ENCODE measurements at places on chromosomes 1 and 21. TPM values are rescaled to one million over a fixed set of nuclear protein-coding genes. Genes with fewer than 3 reads are reported as not detected.

Gene NUF2
- 10.1 TPM for total RNA-seq

Gene FCAMR
- not detected for total RNA-seq

DNA sequence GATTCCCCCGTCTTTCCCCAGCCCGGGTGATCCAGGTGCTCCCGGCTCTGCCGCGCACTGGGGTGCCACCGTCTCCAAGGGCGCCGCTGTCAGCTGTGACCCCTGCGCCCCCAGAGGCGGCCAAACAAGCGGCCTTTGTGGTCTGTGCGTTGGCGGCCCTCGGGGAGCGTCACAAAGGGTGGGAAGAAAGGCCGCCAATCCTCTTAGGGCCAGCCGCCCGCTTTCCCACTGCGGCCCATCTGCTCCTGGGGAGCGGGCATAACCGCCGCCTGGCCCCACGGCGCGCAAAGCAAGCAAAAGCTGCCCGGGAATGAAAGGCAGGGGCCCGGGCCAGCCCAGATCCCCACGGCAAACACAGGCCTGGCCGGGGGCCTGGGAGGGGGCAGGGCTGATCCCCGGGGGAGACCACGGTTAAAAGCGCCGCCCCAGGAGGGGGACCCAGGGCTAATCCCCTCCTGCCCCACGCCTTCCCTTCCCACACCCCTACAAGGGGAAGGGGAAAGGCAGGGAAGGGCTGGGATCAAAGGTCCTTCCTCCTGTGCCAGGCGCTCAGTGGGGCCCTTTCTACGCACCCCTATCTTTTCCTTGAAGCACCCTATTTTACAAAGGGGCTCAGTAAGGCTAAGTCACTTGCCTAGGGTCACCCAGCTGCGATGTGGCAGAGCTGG, 24.0 kb downstream of the C1QB start:
- H3K36me3 ChIP-seq = no peaks in the 10 kb centered on the region
- peaks cover 25% of the 10 kb centered on the region for H3K4me1 ChIP-seq
- no peak overlapping the region for H3K27ac ChIP-seq
- peaks cover 17% of the 10 kb centered on the region for H3K27me3 ChIP-seq

DNA sequence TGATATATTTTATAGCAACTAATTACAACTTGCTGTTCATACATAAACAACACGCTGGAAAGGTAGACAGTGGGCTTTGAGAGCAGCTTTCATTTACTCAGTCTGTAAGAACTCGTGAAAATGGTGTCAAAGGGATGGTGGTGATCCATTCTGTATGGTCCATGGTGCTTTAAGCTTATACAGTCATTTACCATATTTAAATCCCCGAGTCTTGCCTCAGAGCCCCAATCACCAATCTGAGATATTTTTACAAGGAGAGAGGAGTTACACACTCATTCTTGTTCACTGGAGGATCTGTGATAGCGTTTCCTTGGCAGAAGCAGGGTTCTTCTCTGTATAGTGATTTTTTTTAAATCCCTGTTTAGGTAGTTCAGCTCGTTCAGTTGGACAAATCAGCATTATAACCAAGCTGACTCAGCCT, 694.6 kb downstream of the USP25 start:
- peak overlapping the region; percentile 68 for H3K27ac ChIP-seq
- no peaks in the 10 kb centered on the region for H3K4me1 ChIP-seq
- peak; percentile 79 for DNase-seq
- H3K36me3 ChIP-seq = no peaks in the 10 kb centered on the region
- no peaks in the 10 kb centered on the region for H3K27me3 ChIP-seq

All from muscle of leg (tissue), 16 donors.